ENCODE measurements at places on chromosomes 7 and 10.

GRCh38 chr10:52465202-52465601 is 151.1 kb downstream of the DKK1 start:
- no peak for DNase-seq

- DNase-seq, result no peak
These were observed 32.5 kb downstream of the KAZALD1 start for GRCh38 chr10:101094121-101094879.

DNA sequence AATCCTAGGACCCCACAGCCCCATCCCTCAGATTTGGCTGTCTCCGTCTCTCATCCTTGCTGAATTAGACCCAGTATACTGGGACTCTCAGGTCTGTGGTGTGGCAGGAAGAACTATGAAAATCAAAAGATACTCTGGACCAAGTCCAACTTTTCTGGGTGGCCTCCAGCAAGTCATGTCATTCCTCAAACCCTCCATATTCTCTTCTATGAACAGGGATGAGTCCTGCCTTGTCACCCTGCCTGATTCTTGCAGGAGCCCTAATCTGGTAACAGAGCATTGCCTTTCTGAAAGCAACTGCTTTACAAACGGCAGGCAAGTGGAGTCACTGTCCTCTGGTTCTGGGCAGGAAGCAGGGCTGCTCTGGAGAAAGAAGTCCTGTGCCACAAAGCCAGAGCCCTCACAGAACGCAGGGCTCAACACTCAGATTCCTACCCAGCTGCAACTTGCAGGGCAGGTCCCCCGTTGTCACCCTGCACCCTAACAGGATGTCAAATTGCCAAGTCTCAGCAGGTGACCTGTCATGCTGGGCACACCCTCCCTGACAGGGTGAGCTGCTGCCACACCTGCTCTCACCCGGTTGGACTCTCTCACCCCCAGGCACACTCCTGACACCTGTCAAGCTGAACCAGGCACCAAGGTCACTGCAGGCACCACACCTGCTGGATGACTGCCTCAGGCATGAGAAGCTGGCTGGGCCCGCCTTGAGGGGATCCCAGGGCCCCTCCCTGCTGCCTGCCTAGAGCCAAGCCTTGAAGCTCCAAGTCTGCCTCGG is 227.7 kb downstream of the KCNMA1 start:
- no peak for DNase-seq

- no peak for DNase-seq
These were observed 24.0 kb upstream of the TM9SF3 start for GRCh38 chr10:96610817-96611216.

GRCh38 chr7:29447828-29448227 is 115.8 kb upstream of the PRR15 start:
- no peak for DNase-seq

DNA sequence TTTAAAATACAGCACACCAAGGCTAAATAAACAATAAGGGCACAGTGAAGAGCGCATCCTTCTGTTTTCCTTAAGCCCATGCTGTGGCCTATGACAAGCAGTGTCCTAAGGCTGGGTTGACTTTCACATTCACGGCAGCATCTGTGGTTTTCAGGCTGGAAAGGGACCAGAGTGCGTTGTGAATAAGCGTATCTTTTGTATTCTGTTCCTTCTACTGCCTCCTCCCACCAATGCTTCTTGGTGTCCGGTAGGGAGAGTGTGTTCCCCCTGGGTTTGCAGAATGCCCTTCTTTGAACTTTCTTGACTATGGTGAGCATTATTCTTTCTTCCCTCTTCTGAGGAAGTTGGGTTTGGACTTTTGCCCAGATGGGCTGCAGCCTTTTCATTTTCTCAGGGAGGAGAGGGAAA is 73.6 kb downstream of the ABCA13 start:
- no peak for DNase-seq

DNA sequence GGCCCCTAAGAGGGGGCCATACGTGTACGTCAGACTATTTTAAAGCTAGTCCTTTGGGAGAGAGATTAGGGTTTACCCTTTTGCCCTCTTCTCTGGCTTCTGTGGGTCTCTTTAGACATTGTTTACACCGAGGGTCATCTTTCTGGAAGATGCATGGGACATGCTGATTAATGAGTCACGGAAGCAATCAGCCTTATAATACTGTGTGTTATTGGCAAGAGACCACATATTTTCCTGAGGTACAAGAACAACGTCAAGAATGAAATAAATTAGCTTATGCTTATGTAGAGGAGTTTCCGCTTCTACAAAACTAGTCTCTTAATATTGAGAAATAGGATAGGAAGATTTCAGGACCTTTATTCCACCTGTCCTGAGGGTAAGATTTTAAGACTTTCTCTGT is 327.7 kb downstream of the BBS9 start:
- no peak for DNase-seq

GRCh38 chr10:122495406-122496340 is 34.3 kb downstream of the HTRA1 start:
- no peak for DNase-seq

DNA sequence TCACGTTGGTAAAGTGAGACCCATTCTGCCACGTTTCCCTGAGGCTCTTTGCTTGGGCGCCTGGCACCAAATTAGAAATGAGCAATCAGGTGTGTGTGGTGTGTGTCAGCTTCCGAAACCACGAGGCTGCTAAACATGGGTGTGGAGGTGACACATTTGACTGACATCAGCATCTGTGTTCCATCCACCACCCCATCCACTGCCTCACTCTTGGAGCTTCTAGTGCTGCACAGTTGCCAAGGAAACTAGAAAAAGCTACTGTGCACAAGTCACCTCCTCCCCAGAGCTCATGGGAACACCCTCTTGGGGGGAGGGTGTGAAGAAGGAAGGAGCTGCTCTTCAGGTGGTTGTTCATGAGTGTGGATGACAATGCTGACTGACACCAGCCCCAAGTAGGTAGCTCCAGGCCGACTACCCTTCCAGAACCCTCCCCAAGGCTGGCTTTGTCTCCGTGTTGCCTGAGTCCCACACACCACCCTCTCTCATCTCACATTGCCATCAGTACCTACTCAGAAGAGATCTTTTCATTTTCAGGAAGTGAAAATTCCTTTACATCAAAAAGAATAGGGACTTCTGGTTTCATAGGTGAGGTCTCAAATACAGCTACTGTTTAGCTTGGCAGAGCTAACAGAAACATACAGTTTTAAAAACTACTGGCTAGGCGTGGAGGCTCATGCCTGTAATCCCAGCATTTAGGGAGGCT is 152.2 kb downstream of the TMEM178B start:
- DNase-seq, result no peak

DNA sequence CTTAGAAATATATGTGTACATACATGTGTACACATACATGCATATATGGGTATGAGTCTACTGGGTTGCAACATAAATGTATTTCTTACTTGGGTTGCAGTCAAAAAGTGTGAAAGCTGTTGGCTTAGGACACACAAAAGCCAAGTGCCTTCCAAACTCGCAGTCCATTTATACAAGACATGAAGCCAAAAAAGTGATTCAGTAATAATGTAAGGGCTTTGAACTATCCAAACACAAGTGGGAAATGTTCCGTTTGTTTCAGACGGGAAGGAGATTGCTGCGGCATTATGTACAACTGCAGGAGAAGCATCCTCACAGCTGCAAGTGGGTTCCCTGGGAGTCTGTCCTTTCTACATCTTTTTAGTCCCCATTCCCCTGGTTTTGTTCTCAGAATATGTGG is 513.6 kb downstream of the SORCS3 start:
- DNase-seq, result no peak

DNA sequence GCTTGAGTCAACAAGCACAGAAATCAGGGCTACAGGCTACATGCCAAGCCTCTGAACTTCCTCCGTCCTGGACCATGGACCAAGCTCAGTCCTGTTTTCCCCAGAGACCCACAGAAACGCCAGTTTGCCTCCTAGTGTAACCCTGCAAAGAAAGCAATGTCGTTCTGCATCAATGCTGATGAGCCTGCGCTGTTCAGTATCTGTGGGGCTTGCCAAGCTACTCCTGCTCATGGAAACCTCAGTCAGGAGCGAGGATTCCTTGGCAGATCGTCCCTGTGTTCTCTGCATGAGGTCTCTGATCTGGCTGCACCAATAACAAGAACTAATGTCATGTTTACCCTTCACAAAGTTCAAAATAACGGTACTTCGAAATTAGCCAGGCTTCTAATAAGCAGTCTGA is 495.5 kb upstream of the C7orf33 start:
- DNase-seq, result no peak

GRCh38 chr10:28913436-28914237 is 236.3 kb downstream of the BAMBI start:
- DNase-seq, result no peak

GRCh38 chr7:136496551-136496950 is 371.9 kb upstream of the CHRM2 start:
- DNase-seq, result no peak

DNA sequence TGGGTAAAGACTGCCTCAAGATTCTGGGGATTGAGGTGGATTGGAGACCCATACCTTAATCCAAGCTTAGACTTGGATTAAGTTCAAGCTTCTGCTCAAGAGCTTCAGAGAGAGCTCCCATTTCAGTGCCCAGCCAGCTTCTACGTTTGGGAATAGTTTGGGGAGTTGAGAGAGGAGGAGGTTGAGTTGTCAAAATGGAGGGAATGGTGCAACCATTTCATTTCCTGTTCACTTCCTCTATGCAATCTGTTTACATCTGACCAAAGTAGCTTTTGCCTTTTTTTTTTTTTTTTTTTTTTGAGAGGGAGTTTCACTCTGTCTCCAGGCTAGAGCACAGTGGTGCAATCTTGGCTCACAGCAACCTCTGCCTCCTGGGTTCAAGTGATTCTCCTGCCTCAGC is 65.8 kb downstream of the ENTPD1 start:
- DNase-seq, result no peak

GRCh38 chr10:16929069-16929468 is 111.8 kb upstream of the RSU1 start:
- DNase-seq, result no peak

DNA sequence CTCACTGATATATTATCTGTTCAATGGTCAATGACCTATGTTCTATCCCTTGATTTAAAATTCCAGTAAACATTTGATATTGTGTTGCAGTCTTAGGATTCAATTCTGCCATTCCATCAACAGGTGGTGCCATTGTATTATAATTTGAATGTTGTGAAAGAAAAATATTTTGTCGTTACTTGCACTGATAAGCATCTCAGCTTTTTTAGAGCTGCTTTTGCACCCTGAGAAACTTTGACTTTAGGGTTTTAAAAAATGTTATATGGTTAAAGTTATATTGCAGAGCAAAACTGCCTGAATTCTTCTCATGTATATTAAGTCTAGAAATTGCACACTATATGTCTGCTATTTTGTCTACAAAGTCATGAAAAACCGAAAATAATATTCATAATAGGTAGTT is 18.8 kb upstream of the MINDY3 start:
- DNase-seq, result no peak

DNA sequence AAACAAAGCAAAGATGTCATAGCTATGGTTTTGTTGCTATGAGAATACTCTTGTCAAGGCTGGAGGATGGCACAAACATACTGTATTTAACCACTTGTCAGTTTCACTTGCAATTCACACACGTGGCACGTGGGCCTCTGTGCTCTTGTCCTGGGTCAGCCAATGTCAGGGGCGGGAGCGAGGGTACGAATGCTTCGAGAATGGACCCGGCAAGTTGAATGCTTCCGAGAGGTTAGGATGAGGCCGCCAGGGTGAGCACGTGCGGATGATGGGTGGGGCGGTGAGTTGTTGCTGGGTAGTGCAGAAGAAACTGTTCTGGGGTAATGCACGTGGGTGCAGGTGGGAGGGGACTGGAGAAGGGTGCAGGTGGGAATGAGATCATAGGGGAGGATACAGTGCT is 10.4 kb upstream of the OCM2 start:
- DNase-seq, result no peak

GRCh38 chr10:15744217-15744865 is 24.6 kb upstream of the ITGA8 start:
- peak; percentile 15 for DNase-seq

- no peak for DNase-seq
These were observed 189.3 kb upstream of the LYZL2 start for GRCh38 chr10:30818854-30819253.

DNA sequence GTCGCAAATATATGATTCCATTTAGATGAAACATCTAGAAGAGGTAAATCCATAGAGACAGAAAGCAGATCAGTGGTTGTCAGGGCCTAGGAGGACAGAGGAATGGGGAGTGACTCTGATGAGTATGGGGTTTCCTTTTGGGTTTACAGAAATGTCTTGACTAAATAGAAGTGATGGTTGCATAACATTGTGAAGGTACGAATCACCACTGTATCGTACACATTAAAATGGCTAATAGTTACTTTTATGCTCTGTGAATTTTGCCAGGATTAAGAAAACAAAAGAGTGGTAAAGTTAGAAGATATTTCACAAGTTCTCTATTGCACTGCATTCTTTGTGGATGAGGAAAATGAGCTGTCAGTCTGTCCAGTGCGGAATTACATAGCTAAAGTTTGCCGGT is 407.4 kb downstream of the KCNMA1 start:
- DNase-seq, result no peak

GRCh38 chr7:127907110-127908040 is 123.9 kb downstream of the LRRC4 start:
- no peak for DNase-seq

DNA sequence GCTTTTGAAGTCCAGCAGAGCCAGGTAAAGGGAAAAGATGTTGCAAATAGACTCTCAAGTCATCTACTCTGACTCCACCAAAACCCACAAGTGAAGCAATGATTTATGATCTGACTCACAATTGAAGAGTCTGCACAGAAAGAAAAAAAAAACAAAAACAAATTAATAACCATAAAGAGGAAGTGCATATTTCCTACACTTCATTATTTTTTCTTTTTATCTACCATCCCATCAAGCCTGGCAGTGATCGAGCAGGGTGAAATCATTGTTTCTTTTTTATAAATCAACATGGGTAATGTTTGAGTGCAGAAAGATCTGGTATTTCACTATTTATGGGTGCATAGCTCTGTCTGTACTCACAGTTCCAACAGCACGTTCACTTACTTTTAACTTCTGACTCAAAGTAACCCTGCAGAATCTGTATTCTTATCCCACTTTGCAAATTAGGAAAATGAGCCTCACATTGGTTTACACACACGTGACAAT is 829.0 kb downstream of the TNS3 start:
- DNase-seq, result no peak

DNA sequence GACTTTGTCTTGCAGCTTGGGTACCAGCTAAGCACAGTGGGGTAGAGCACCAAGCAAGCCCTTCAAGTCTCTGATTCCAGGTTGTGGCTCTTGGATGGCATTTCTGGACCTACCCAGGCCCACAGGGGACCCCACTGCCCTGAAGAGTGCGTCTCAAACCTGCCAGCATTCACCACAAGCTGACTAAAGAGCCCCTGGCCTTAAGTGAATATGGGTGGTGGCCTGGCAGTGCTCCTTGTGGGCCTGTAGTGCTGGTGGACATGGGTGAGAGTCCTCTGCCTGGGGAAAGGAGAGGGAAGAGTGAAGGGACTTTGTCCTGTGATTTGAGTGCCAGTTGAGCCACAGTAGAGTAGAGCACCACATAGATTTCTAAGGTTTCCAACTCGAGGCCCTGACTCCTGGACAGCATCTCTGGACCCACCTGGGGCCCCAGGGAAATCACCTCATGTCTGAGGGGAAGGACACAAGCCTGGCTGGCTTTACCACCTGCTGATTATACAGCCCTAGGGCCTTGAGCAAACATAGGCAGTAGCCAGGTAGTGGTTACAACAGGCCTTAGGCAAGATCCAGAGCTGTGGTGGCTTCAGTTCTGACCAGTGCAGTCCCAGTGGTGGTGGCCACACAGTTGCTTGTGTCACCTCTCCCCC is 23.7 kb downstream of the GSDME start:
- no peak for DNase-seq

Data from stimulated activated CD8-positive, alpha-beta memory T cell treated with anti-CD3 and anti-CD28 coated beads, Interleukin-12 subunit alpha, Interleukin-12 subunit beta, amount 100 ng/mL, for 1 hour (primary cell).